Purkinje cell (primary cell): ENCODE measurements at places on chromosomes 1 and 21. TPM values are rescaled to one million over a fixed set of nuclear protein-coding genes. Genes with fewer than 3 reads are reported as not detected.

RBP7 gene
- 2.0 TPM in 1 of 2 replicates, not detected in the other for polyA plus RNA-seq

SLC16A4 gene
- polyA plus RNA-seq = 1.3 TPM in 1 of 2 replicates, not detected in the other

NTMT2 gene
- polyA plus RNA-seq = not detected in 2 replicates

KIAA0319L gene
- 17.2 and 17.5 TPM in 2 replicates for polyA plus RNA-seq

HSD11B1 gene
- not detected in 2 replicates for polyA plus RNA-seq

TNNT2 gene
- not detected in 2 replicates for polyA plus RNA-seq

LAD1 gene
- polyA plus RNA-seq = not detected in 2 replicates

LGR6 gene
- 4.0 and 5.7 TPM in 2 replicates for polyA plus RNA-seq

CFAP107 gene
- not detected in 2 replicates for polyA plus RNA-seq

SMCP gene
- polyA plus RNA-seq = not detected in 2 replicates

TRAF3IP3 gene
- polyA plus RNA-seq = 1.3 TPM in 1 of 2 replicates, not detected in the other

SLC6A17 gene
- 17.4 and 18.2 TPM in 2 replicates for polyA plus RNA-seq

SPRR2E gene
- polyA plus RNA-seq = not detected in 2 replicates

UTS2 gene
- polyA plus RNA-seq = not detected in 2 replicates

LRRC39 gene
- 2.4 and 4.7 TPM in 2 replicates for polyA plus RNA-seq

RAB25 gene
- 1.9 TPM in 1 of 2 replicates, not detected in the other for polyA plus RNA-seq

ST6GALNAC5 gene
- polyA plus RNA-seq = 10.3 TPM in 1 of 2 replicates, not detected in the other

MX2 gene
- not detected in 2 replicates for polyA plus RNA-seq

TEKT2 gene
- not detected in 2 replicates for polyA plus RNA-seq

VHLL gene
- not detected in 2 replicates for polyA plus RNA-seq

MTARC2 gene
- polyA plus RNA-seq = 4.8 and 5.8 TPM in 2 replicates

FCGR3A gene
- 0.73 and 1.3 TPM in 2 replicates for polyA plus RNA-seq

TMPRSS2 gene
- polyA plus RNA-seq = not detected in 2 replicates

KRTAP8-1 gene
- polyA plus RNA-seq = not detected in 2 replicates

DPT gene
- polyA plus RNA-seq = not detected in 2 replicates

SEMA6C gene
- polyA plus RNA-seq = 0.95 and 2.5 TPM in 2 replicates

ERO1B gene
- 13.4 and 13.6 TPM in 2 replicates for polyA plus RNA-seq

ATP5PF gene
- 1,855 and 1,994 TPM in 2 replicates for polyA plus RNA-seq

MAB21L3 gene
- polyA plus RNA-seq = not detected in 2 replicates

COL6A1 gene
- 7.6 and 13.3 TPM in 2 replicates for polyA plus RNA-seq

NBPF3 gene
- polyA plus RNA-seq = 0.35 and 0.75 TPM in 2 replicates

FGR gene
- polyA plus RNA-seq = 1.0 TPM in 1 of 2 replicates, not detected in the other

NSL1 gene
- 35.3 and 47.9 TPM in 2 replicates for polyA plus RNA-seq

FMO2 gene
- 0.34 TPM in 1 of 2 replicates, not detected in the other for polyA plus RNA-seq

AADACL4 gene
- polyA plus RNA-seq = not detected in 2 replicates

ZNF648 gene
- polyA plus RNA-seq = 0.07 and 0.17 TPM in 2 replicates

TNFRSF8 gene
- not detected in 2 replicates for polyA plus RNA-seq
